ENCODE measurements at places on chromosomes 16 and 17.

GRCh38 chr17:82930043-82930923 lies 90.5 kb upstream of the ZNF750 start:
- no peak for DNase-seq

DNA sequence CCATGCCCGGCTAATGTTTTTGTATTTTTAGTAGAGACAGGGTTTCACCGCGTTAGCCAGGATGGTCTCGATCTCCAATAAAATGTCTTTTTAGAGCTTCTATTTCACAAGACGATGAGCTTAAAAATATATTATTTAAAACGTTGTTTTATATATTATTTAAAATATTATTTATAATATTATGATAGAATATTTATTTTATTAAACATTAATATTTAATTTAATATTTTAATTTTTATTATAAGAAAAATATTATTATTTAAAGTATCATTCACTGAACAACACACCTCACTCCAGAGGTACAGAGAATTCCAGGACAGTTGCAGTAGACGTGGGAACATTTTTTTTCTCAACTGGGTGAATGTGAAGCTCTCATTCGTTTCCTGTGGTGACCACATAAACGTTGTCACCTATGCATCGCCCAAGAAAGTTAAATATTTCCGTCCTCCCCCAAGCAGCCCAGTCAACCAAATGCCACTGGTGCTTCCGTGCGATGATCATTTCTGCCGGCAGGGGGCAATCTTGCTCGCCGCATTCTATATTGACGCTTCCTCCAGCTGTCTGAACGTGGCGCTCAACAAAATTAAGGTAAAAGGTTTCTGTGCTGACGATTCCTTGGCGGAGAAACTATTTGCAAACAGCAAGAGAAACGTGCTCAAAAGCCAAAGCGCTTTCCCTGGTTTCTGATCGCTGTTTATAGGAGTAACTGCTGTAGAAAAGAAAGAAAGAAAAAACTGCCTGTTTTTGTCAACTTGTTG lies 41.7 kb upstream of the PRSS54 start:
- DNase-seq, result peak; percentile 73

DNA sequence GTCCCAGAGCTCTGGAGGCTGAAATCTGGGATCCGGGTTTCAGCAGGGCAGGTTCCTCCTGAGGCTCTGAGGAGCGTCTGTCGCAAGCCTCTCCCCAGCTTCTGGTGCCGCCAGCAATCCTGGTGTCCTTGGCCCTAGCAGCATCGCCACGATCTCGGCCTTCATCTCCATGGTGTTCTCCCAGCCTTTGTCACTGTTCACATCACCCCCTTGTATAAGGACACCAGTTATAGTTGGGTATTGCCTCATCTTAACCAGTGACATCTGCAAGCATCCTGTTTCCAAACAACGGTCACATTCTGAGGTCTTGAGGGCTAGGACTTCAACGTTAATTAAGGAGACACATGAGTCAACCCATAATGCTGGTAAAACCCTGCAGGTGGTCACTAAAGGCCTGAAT lies 2.8 kb upstream of the PPP1R27 start:
- DNase-seq, result no peak

GRCh38 chr17:19305761-19306159 lies 56.8 kb downstream of the B9D1 start:
- DNase-seq, result no peak

GRCh38 chr17:69058165-69058564 lies 2.6 kb downstream of the ABCA9 start:
- DNase-seq, result no peak

- DNase-seq, result peak; percentile 61
These were observed 660 bp upstream of the PRRT2 start for GRCh38 chr16:29811170-29811895.

GRCh38 chr16:23682181-23682580 lies 3.5 kb downstream of the PLK1 start:
- no peak for DNase-seq

GRCh38 chr17:78971756-78972506 lies 7.8 kb downstream of the LGALS3BP start:
- DNase-seq, result no peak

- DNase-seq, result no peak
These were observed 4.8 kb downstream of the PRSS53 start for GRCh38 chr16:31083981-31084380.

DNA sequence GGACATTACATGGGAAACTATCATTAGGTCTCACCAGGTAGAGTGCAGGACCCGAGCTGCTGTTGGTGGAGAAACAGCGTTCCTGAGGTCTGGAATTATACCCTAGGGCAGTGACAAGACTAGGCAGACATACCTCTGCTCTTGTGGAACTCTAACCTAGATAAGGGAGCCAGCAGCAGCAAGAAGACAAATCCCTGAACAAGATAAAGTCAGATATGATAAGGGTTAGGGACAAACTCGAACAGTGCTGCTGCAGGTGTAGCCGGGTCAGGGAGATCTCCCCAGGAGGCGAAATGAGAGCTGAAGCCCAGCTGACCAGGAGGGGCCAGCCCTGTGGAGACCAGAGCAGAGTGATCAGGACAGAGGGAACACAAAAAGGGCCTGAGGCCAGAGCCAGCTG lies 34.7 kb downstream of the ARSG start:
- no peak for DNase-seq

- DNase-seq, result no peak
These were observed 263.1 kb downstream of the PHKB start for GRCh38 chr16:47724115-47724785.

DNA sequence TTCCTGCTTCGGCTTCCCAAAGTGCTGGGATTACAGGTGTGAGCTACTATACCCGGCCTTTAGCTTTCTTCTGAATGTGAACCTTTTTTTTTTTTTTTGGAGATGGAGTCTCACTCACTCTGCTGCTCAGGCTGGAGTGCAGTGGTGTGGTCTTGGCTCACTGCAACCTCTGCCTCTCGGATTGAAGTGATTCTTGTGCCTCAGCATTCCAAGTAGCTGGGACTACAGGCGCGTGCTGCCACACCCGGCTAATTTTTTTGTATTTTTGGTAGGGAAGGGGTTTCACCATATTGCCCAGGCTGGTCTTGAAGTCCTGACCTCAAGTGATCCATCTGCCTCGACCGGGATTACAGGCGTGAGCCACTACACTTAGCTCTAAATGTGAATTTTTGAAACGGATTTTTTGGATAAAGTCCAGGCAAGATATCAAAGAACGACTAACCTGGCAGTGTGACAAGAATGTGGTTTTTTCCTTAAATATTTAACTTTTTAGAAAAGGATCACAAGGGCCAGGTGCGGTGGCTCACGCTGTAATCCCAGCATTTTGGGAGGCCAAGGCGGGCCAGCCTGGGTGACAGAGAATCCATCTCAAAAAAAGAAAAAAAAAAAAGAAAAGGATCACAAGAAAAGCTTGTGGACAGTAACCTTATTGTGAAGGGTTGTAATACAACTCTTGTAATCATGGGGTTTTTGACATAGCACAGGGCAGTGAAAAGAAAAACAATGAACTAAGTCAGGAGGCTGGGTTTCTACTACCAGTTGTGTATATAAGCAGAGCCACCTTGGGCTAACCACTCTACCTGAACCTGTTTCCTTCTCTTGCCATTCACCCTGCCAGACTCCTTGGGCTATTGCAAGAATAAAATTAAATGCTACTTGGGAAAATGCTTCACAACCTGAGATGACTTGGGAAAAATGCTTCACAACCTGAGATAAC lies 6.2 kb downstream of the BRCA1 start:
- no peak for DNase-seq

DNA sequence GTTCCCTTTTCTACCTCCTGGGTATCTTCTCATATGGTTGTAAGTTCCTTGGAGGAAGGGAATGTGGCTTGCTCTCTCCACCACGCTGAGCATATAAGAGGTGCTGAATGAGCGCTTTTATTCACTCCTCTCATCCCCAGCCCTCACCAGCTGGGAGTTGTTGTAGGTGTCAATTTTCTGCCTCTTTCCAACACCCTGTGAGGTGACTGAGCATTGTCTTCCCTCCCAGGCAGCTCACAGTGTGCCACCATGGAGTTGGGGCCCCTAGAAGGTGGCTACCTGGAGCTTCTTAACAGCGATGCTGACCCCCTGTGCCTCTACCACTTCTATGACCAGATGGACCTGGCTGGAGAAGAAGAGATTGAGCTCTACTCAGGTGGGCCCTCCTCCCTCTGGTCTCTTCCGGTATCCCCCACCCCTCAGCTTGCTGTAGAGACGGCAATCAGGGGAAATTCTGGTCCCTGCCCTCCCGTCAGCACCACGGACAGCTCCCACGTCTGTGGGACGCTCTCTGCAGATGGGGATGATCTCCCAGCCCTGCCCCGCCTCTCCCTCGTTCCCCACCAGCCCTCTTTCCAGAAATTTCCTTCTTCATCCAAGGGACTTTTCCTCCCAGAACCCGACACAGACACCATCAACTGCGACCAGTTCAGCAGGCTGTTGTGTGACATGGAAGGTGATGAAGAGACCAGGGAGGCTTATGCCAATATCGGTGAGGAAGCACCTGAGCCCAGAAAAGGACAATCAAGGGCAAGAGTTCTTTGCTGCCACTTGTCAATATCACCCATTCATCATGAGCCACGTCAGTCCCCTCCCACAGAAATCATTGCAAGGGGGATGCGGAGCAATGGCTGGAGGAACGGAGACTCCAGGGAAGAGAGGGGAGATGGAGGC lies 18.3 kb downstream of the CIITA start:
- DNase-seq, result no peak

DNA sequence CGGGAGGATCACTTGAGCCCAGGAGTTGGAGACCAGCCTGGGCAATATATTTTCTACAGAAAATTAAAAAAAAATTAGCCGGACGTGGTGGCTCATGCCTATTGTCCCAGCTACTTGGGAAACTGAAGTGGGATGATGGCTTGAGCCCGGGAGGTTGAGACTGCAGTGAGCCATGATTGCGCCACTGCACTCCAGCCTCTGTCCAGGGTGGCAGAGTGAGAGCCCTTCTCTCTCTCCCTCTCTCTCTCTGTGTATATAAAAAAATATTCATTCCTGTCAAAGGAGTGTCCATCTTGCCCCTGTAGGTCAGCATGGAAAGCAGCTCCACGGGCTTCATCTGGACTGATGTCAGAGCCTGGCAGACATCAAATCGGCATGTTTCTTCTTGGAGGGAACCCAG lies 31.2 kb downstream of the MGAT5B start:
- no peak for DNase-seq

- no peak for DNase-seq
These were observed 58.9 kb downstream of the CDH11 start for GRCh38 chr16:65062736-65063583.

DNA sequence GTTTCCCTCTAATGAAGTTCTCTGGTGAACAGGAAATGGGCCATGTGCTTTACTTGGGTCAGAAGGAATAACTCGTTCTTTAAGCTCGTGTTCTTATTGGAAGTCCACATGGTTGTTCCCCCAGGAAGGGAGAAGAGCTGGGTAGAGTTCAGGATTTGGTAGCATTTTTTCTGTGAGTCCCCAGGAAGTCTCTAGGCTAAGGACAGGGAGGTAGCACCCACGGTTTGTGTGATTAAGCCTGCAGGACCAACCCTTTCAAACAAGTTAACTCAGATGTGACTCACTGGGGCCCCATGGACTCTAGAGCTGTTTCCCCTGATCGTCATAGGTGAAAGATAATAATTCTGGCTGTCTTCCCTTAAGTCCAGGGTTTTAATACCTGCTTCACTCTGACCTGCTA lies 16.4 kb downstream of the SAP30BP start:
- DNase-seq, result no peak

DNA sequence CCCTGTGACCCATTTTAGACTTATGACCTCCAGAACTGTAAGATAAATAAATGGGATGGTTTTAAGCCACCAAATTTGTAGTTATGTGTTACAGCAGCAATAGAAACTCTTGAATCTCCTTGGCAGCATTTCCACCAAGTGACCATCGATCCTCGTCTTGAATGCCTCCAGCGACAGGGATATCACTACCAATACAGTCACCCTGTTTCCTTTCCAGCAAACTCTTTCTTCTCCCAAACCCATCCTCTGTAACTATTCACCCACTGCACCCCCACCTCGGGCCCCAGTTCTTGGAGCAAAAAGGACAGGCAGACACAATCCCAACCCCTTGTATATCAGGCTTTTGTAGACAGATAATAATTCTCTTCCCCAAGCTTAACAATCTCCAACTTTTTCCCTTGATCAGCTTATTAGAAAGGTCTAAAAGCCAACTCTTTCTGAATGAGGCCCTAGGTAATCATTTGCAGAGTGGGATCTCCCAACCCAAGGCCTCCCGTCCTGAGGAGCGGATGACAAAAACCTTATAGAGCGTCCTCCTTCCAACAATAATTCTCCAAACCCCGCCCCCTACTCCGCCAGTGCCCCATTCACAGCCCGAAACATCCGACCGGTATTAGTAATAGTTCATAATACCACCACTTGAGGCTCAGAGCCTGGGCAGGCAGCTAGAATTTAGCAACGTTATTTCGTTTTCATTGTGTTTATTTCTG lies 14.7 kb upstream of the PLLP start:
- DNase-seq, result peak; percentile 19

GRCh38 chr16:16166949-16167348 lies 56.3 kb downstream of the ABCC6 start:
- no peak for DNase-seq

DNA sequence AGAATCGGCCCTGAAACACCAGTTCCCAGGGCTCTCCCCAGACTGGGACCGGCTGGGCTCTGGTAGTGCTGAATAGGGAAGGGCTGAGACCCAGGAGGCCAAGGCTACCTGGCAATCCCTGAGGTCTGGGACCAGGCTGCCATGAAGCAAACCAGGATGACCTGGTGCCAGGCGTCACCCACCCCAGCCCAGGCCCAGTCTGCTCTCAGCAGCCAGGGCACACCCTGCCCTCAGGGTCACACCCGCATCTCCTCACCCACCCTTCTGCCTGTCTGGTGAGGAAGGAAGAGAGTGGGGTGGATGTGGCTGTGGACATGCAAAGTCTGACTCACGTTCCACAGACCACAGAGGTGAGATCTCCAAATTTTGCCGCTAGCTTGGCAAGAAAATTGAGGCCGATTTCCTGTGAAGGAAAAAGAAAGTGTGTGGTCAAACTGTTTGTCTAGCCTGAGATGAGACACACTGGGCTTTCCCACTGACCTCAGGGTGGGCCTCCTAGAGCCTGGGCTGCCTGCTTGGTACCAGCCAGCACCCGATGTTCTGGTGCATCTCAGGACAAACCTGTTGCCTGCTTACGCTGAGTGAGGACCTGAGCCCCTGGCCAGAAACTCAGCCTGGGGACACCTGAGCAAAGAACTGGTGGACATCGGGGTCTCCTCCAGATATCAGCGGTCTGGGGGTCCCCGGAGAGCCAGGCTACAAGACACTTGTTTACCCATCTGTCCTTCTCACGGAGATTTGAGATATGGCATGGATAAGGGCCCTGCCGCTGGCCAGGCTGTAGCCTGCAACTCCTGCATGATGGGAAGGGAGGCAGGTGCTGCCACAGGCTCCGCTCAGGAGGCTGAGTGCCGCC lies 6.3 kb upstream of the RAB37 start:
- peak; percentile 32 for DNase-seq

DNA sequence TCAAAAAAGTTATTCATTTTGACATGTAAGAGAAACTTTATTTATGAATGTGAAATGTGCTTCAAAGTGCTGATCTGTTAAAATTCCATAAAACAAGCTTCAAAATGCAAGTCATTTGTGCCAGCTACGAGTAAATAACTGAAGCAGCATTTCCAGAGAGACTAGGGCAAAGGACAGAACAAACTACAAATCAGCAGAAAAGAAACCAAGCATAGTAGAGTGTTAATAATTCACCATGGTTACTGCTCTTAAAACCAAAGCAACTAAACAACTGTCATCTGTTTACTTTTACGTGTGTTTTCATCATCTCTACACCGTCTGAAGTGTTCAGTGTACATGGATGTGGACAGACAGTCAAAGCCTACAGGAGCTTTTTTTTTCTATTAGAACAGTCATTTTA lies 1.6 kb upstream of the ASPA start:
- no peak for DNase-seq

GRCh38 chr17:28849281-28849680 lies 5.5 kb upstream of the ERAL1 start:
- no peak for DNase-seq

- DNase-seq, result no peak
These were observed 60.3 kb upstream of the CIBAR2 start for GRCh38 chr16:85172455-85173145.
